ENCODE measurements at places on chromosomes 2 and 18. TPM values are rescaled to one million over a fixed set of nuclear protein-coding genes. Genes with fewer than 3 reads are reported as not detected.

The FAM117B gene
- total RNA-seq = 14.1 TPM

The CDKL4 gene
- 0.97 TPM for total RNA-seq

The MC5R gene
- total RNA-seq = not detected

The CABLES1 gene
- 39.2 TPM for total RNA-seq

The ABHD1 gene
- 0.10 TPM for total RNA-seq

DNA sequence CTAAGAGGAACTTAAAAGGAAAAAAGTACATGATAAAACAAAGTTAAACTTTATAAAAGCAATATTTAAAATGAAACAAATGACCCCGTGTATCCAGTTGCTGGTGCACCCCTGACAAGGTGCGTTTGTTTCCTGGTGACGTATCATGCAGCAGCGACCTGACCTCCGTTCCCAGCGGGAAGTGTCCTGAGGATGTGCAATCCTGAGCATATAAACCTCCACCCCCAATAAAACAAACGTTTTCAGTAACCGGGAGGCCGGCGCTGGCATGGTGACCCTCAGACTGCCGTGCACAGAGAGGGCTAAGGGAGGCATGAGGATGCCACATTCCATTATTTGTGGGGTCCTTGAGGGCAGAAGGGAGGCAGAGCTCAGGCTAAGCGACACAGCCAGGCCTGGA is 14.8 kb downstream of the SLC66A2 start:
- DNase-seq = no peak

- no peak for DNase-seq
These were observed 8.0 kb downstream of the CHST10 start for GRCh38 chr2:100409461-100409860.

DNA sequence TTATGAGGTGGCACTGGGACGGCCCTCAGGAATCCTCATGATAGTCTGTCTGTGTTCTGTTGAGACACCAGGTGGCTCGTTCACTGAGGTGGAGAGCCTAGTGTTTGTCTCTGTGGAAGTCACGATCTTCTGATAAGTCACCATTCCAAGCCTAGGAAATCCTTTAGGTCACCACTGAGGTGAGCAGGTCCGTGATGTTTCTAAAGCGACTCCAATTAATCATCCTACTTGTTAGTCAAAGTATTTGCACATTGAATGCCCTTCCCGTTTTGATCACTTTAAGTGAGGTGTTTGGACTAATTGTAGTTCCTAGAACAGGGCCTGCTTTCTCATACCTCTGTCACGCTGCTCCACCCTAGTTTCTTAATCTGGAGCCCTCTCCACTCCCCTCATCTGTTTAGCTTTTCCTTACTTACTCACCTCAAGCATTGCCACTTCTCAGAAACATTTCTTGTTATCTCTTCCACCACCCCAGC is 28.0 kb upstream of the DSG3 start:
- no peak for DNase-seq

GRCh38 chr2:162073888-162074631 is at the start of gene DPP4:
Gene DPP4 (minus strand): TSS chr2:162074215. CDS start chr2:162073981, 234 bp downstream.
- DNase-seq = peak; percentile 89
